ENCODE measurements at places on chromosomes 1 and 21.

GRCh38 chr1:112396653-112397471, 848 bp downstream of the CTTNBP2NL start:
- DNase-seq, result no peak

- no peak for DNase-seq
These were observed 52.3 kb upstream of the LBR start for GRCh38 chr1:225479996-225480720.

DNA sequence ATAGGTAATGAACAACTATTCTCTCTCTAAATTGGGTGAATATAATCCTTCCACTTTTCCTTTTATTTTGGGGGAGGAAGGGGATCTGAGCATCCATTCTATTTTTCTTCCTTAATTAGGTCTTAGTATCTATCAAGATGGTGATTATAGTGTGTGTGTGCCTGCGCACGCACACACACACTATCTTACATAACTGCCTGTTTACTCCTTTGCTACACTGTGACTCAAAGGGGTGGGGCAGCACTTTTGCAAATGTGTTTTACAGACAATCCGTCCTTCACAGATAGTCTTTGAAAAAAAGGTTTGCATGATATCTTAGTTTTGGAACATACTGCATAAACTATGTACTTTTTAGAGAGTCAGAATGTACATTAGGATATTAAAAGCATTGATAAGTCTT, 191.5 kb downstream of the SDCCAG8 start:
- no peak for DNase-seq

GRCh38 chr21:41596241-41596925, 88.4 kb upstream of the TMPRSS2 start:
- DNase-seq, result no peak

GRCh38 chr21:28761674-28762356, 230.9 kb downstream of the LTN1 start:
- no peak for DNase-seq

- no peak for DNase-seq
These were observed 238.4 kb downstream of the TNR start for GRCh38 chr1:175504875-175505555.

DNA sequence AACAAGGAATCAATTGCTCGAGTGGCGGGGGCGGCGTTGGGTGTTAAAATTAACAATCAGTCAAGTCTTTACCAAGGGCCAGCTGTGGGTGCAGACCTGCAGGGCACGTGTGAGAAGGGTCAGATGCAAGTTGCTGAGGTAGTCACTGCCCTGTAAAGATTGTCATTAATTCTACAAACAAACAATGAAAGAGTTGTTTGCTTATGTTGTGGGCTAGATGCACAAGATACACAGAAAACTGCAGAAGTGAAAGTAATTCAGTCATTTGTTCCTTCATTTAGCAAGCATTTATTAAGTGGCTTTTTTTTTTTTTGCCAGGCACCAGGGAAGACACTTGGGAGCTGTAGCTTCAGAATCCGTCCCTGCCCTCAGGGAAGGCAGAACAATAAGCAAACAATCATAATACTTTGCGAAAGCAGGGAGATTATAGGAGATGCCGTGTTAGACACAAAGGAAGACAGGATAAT, 79.5 kb downstream of the NR5A2 start:
- no peak for DNase-seq

- DNase-seq, result no peak
These were observed 79.8 kb downstream of the EPHB2 start for GRCh38 chr1:22790232-22791008.

- DNase-seq, result no peak
These were observed 48.5 kb downstream of the UBE2U start for GRCh38 chr1:64251971-64252370.

- DNase-seq, result no peak
These were observed 10.6 kb downstream of the SRSF4 start for GRCh38 chr1:29171089-29171488.

GRCh38 chr1:100051401-100051800, 81.3 kb downstream of the SASS6 start:
- DNase-seq, result no peak

DNA sequence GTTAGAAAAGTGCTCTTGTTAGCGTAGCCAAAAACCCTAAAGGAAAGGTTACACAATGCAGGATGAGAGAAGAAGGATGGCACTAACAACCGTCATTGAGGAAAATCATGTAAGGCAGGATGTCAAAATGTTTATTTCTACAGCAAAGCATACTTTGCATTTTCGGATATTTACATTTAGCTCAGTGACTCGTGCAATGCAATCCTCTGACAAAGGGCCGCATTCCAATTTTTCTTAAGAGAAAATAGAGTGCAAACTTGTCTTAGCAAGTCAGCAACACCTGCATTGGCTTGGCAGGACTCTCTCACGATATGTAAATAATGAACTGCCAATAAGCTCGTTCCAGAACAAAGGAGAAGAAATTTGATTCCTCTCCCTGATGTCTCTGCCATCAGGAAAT, 33.3 kb downstream of the TIAM1 start:
- no peak for DNase-seq

- peak; percentile 78 for DNase-seq
These were observed 40.4 kb upstream of the EIF4G3 start for GRCh38 chr1:21216835-21217811.

DNA sequence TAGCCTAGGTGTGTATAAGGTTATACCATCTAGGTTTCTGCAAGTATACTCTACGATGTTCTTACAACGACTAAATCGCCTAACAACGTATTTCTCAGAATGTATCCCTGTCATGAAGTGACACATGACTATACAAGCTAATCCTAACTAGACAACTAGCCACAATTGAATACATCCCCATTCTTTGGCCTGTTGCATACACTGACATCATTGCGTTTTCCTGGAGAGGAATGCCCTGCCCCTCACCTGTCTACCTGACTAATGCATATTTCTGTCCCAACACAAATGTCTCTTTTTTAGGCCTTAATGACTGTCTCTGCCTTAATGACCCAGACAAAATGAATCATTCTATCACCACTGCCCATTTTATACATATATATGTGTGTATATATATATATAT, 8.5 kb upstream of the NFIA start:
- DNase-seq, result no peak

GRCh38 chr1:61644303-61644702, 80.6 kb downstream of the TM2D1 start:
- no peak for DNase-seq

GRCh38 chr1:226657895-226658545, 81.1 kb downstream of the ITPKB start:
- no peak for DNase-seq

Measured in activated CD4-positive, alpha-beta T cell treated with anti-CD3 and anti-CD28 coated beads, Interleukin-10, Interleukin-2, amounts not matched to agents 100 ng/mL and 50 ng/mL, durations not matched to agents 16 hours and 8 hours (primary cell).